Smooth muscle cell of trachea (primary cell): ENCODE measurements at places on chromosomes 7 and 10. TPM values are rescaled to one million over a fixed set of nuclear protein-coding genes. Genes with fewer than 3 reads are reported as not detected.

NFKB2 gene
- 11.5 and 27.5 TPM in 2 replicates for total RNA-seq

VWDE gene
- total RNA-seq = 0.15 TPM in 1 of 2 replicates, not detected in the other

TMEM273 gene
- total RNA-seq = not detected in 2 replicates

SERPINE1 gene
- 123 and 260 TPM in 2 replicates for total RNA-seq

PTF1A gene
- not detected in 2 replicates for total RNA-seq

UNCX gene
- not detected in 2 replicates for total RNA-seq

FZD8 gene
- 1.6 and 3.5 TPM in 2 replicates for total RNA-seq

ADAM12 gene
- 28.8 and 34.4 TPM in 2 replicates for total RNA-seq

PNLIPRP2 gene
- total RNA-seq = not detected in 2 replicates

STEAP4 gene
- 1.2 and 1.7 TPM in 2 replicates for total RNA-seq

ABCF2 gene
- total RNA-seq = 64.7 and 65.2 TPM in 2 replicates

C10orf53 gene
- not detected in 2 replicates for total RNA-seq

MSMB gene
- not detected in 2 replicates for total RNA-seq

TET1 gene
- total RNA-seq = 3.3 and 4.7 TPM in 2 replicates

STN1 gene
- total RNA-seq = 46.3 and 55.4 TPM in 2 replicates

SUGCT gene
- total RNA-seq = 8.9 and 12.6 TPM in 2 replicates

CTAGE15 gene
- not detected in 2 replicates for total RNA-seq

TBRG4 gene
- 54.0 and 73.3 TPM in 2 replicates for total RNA-seq

MMP21 gene
- total RNA-seq = 0.17 TPM in 1 of 2 replicates, not detected in the other

CPED1 gene
- total RNA-seq = 89.8 and 122 TPM in 2 replicates

BAIAP2L1 gene
- total RNA-seq = 1.3 and 4.1 TPM in 2 replicates
